ENCODE measurements at places on chromosomes 5 and 9. TPM values are rescaled to one million over a fixed set of nuclear protein-coding genes. Genes with fewer than 3 reads are reported as not detected.

- no peak for DNase-seq
These were observed 4.2 kb downstream of the B4GALT7 start for GRCh38 chr5:177604116-177604521.

GRCh38 chr9:71243951-71244350, 122.5 kb upstream of the TRPM3 start:
- DNase-seq, result no peak

DNA sequence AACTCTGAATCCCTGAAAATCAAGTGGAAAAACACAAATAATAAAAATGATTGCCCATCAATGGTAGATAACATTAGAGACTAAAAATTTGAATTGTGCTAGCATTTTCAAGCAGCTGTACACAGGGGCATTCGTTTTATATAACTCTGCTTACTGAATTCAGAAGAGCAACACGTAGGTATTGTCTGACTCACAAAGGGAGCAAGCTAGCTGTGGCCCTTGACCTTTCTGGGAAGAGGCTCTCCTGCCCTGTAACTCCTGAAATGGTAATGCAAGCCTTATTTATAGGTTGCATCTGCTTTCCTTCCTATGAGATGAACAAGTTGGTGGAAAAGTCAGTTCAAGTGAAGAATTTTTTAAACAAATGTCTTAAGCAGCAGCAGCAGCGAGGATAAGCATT, 218.7 kb upstream of the EFNA5 start:
- DNase-seq, result no peak

DNA sequence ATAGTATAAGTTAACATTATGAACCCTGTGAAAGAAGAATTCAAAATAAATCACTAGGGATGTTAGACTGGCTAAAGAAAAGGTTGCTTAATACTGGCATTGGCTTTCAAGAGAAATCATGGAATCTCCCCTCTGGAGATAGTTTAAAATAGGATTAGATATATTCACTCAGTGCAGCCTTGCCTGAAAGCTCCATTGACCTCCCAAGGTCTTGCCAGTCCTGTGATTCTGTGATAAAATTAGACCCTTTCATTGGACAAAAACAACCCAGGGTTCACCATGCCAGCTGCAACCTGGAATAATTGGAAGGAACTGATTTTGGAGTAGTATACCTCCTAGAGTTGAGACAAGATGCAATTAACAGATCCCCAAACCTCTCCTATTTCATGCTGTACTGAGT, 588.1 kb upstream of the MEF2C start:
- DNase-seq, result no peak

DNA sequence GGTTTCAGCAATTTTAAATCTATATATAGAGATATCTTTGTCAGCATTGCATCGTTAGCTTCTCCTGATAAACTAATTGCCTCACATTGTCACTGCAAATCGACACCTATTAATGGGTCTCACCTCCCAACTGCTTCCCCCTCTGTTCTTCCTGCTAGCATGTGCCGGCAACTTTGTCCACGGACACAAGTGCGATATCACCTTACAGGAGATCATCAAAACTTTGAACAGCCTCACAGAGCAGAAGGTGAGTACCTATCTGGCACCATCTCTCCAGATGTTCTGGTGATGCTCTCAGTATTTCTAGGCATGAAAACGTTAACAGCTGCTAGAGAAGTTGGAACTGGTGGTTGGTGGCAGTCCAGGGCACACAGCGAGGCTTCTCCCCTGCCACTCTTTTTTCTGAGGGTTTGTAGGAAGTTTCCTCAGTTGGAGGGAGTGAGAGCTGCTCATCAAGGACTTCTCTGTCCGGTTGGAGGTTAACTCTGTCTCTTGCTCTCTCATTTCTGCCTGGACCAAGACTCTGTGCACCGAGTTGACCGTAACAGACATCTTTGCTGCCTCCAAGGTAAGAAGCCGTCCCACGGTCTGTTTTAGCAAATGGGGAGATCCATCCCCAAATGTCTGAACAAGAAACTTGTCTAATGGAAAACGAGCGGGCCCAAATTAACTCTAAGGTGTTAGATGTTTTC, at the start of gene IL4:
Gene IL4 (plus strand): TSS at position 51 of the 692 bp plus-strand sequence. CDS start 62 bp downstream, at position 113.
- no peak for DNase-seq

DNA sequence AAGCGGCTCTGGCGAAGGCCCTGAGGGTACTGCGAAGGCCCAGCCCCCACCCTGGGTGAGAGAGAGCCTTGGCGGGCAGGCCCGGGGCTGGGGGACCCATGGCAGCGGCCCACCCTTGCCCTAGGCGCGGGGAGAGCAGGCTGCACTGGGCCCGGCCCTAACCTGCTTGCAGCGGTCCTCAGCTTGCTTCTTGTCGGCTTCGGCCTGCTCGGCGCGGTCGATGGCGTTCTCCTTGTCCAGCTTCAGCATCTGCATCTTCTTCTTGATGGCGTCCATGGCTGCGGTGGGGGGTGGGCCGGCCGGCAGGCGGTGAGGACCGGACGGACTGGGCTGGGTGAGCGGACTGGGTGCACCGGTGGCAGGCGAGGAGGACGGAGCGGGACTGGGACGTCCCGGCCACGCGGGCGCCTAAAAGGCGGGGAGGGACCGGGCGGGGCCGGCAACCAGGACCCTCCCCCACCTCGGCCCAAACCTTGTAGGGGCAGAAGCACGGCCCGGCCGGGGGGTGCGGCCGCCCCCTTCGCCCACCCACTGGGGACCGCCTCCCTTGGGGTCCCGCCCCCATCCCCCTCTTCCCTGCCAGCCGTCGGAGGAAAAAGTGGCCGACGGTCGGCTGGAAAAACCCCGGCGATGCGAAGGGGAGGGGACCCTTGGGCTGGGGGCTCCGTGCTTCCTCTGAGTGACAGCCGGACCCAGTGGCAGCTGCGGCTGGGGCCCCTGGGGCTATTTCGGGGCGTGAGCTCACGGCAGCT, at the start of gene TPM2:
Gene TPM2 (minus strand): TSS at position 384 of the 752 bp plus-strand sequence. CDS start 108 bp downstream, at position 276.
- no peak for DNase-seq

GRCh38 chr5:166750376-166750775, 1541.1 kb upstream of the WWC1 start:
- DNase-seq, result no peak

DNA sequence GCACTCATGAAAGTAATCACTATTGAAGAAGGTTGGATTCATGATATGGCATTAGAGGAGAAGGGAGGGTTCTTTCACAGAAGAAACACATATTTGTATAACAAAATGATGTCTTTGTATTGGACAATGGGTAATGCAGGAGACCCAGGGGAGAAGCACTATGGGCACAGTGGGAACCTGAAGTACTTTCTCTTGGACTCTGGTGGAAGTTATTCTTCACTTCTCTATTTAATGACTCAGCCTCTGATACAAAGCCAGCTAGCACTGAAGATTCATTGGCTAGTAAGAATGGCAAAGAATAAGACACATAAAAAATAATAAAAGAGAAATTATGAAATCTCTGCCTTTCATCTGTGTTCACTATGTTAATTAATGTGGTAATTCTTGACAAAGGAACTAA, 149.9 kb upstream of the PRR16 start:
- DNase-seq, result no peak

- no peak for DNase-seq
These were observed 3.5 kb downstream of the RUFY1 start for GRCh38 chr5:179553875-179554274.

GRCh38 chr5:59956130-59956783, 62.7 kb upstream of the PDE4D start:
- no peak for DNase-seq

DNA sequence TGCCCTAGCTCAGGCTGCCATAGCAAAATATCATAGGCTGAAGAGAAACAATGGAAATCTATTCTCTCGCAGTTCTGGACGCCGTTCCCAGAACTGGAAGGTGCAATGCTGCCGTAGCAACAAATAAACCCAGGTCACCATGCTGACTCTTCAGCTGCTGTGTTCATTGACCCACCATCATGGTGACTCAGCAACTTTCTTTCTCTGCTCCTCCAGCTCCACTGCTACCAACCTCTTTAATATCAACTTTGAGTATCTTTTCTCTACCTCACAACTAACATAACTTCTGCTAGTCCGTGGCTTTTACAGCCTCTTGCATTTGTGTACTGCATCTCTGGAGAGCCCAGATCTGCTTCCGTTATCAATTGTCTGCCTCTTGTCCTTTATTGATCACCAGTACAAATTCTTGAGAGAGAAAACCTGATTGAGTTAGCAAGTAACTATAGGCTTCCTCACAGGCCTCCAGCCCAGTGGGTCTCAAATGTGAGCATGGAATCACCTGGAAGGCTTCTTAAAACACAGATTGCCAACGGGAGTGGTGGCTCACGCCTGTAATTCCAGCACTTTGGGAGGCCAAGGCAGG, 47.3 kb upstream of the SLC30A5 start:
- no peak for DNase-seq

DNA sequence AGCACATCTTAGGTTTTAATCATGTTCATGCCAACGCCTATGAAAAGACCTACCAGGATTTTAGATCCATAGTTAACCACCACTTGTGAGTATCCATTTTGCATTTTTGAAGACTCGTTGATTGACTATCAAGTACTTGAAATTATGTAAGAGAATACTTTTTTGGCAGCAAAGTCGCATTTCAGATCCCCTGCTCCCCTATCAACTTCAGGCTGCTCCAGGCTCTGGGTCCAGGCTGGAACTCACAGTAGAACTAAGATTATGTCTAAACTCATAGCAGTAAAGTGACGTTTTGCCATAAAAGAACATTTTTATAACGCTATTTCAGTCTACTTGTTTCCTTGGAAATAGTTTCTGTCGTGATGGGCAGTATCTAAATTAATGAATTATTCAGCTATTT, 267.7 kb downstream of the FANCC start:
- no peak for DNase-seq

The CD274 gene
- total RNA-seq, result 32.4 TPM

The CRHBP gene
- not detected for total RNA-seq

The ACOT12 gene
- total RNA-seq, result not detected

The IL5 gene
- 5.0 TPM for total RNA-seq

The BTNL3 gene
- total RNA-seq, result not detected

The F2RL2 gene
- total RNA-seq, result not detected

All from activated CD4-positive, alpha-beta memory T cell treated with anti-CD3 and anti-CD28 coated beads for 36 hours (primary cell).